ENCODE measurements at places on chromosomes 5 and 9. TPM values are rescaled to one million over a fixed set of nuclear protein-coding genes. Genes with fewer than 3 reads are reported as not detected.

Gene NSA2
- 95.8 TPM for total RNA-seq

Gene PLK2
- 25.6 TPM for total RNA-seq

Gene EFNA5
- not detected for total RNA-seq

Gene FOXD4L5
- not detected for total RNA-seq

Gene GFI1B
- not detected for total RNA-seq

Gene LURAP1L
- not detected for total RNA-seq

Gene LMBRD2
- total RNA-seq = 9.8 TPM

DNA sequence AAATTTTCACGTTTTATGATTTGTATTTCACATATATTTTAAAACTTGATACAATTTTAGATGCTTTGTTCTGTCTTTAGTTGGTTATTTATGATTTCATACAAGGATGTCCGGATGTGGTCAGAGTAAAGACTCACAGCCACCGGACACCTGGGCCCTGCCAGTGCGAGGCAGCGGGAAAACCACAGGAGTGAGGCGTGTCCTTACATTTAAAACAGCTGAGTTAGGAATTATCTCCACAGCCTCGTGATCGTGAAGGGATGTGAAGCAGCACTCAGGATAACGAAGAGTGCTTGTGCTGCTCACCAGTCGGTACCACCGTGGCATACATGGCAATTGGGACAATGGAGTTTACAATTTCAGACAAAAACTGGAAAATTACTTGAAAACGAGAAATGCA is 14.0 kb downstream of the SNX18 start:
- DNase-seq = no peak

- DNase-seq = no peak
Measured at GRCh38 chr5:32740651-32741050, 29.5 kb downstream of the NPR3 start.

DNA sequence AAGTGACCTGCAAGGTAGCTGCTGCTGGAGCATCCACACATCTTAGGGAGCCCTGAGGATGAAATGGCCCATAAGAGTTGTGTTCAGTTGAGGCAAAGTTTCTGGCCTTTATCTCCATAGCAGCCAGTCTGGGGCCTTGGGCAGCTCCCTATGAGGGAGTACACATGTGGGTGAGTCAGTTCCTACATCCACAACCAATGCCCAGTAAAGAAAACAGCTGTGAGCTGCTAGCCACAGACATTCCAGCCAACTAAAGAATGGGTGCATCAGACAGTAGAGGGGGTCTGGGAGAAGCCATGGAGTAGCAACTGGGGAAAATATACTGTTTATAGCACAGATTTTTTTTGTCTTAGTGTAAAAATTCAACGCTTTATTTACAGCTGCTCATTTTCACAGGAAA is 720.7 kb downstream of the TLE1 start:
- DNase-seq = no peak

GRCh38 chr5:6856653-6857052 is 143.4 kb downstream of the TENT4A start:
- no peak for DNase-seq

GRCh38 chr5:136065588-136065987 is 36.8 kb downstream of the TGFBI start:
- no peak for DNase-seq

DNA sequence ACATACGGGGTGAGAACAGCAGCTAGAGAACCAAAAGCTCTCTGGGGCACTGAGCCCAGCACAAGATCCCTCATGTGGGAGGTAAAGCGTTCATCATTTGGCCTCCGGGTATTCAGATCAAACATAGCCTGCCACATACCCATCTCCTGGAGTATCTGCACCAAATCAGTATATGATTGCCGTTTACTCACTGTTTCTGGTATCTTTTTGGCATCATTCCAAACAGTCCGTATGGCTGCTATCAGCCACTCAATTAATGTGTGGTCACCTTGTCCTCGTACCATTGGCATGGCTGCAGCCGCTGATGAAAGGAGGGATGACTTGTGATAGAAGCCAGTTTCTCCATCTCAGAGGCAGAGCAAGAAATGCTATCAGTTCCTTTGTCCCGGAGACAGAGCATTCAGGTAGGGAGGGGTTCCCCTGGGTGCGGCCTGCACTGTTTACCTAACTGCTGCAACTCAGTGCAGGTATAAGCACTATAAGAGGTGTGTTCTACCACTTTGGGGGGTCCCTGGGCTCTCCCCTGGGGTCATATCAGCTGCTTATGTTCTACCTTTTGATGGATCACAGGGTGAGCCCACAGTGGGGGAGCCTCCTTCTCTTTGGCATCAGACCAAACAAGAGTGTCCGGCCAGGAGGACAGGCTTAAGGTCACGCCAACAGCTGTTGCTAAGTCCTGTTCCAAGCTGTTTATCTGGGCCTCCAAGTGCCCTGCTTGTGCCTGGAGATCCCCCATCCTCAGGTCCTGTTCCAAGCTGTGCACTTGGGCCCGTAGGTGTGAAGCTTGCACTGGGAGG is 9.4 kb downstream of the DMAC1 start:
- no peak for DNase-seq
